ENCODE measurements at places on chromosomes 12 and 14. TPM values are rescaled to one million over a fixed set of nuclear protein-coding genes. Genes with fewer than 3 reads are reported as not detected.

KCNC2 gene
- total RNA-seq = not detected

HSPA2 gene
- 2.5 TPM for total RNA-seq

GLIPR1L1 gene
- total RNA-seq = not detected

RPS6KA5 gene
- total RNA-seq = 3.2 TPM

CACNA1C gene
- 28.1 TPM for total RNA-seq

CLEC4C gene
- total RNA-seq = not detected

GUCY2C gene
- not detected for total RNA-seq
